ENCODE measurements at places on chromosomes 6 and 20.

- no peak for DNase-seq
These were observed 220.7 kb downstream of the FUT9 start for GRCh38 chr6:96236471-96236870.

- no peak for DNase-seq
These were observed 54.5 kb downstream of the RIPOR3 start for GRCh38 chr20:50636601-50637540.

GRCh38 chr6:137910424-137910834, 43.4 kb downstream of the TNFAIP3 start:
- DNase-seq: no peak

DNA sequence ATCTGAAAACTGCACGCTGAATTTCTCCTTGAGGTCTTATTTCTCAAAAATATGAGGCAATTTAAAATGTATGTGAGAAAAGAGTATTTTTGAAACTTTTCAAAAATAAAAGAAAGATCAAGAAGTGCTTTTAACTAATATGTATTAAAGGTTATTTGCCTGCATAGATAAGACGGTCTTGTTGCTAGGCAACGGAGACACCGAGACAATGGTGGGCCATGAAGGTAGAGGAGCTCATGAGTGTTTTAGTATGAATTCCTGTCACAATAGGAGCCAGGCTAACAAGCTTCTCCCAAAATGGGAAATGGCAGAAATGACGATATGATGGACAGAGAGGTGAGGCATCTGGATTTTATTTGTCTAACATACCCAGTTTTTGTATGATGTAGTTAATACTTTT, 308.2 kb downstream of the SLC35F1 start:
- DNase-seq: no peak

DNA sequence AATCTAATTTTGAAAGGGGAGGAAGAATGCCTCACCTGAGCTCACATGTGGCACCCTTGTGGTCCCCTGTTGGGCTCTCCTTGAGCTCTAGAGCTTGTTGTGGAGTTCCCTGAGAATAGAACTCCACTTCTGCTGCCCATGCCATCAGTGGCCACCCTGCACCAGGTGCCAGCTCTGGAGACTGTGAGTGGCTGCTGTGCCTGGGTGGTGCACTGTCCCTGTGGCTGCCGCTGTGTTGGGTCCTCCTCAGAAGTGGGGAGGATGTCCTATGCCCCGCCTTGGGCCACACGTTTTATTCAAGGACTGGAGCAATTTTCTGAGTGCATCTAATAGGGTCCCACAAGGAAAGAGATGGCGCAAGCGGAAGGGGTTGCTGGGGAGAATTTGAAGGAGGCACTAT, 67.9 kb upstream of the MAP3K7 start:
- no peak for DNase-seq

DNA sequence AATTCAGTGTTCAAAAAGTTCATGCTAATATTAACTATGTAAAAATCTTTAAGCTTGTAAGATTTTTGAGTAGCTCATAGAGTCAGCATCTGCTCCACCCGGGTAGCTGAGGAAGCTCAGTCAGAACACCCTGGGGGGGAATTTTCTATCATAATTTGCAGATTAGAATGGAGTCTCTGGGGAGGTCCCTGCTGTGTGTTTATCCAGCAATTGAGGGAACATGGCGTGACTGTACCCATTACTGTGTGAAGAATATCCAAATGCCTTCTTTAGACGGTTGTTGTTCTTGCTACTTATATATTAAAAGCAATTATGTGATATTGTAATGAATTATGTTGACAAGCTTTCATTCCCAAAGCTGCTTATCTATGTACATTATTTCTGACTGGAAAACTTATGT, 64.8 kb downstream of the AIG1 start:
- no peak for DNase-seq

DNA sequence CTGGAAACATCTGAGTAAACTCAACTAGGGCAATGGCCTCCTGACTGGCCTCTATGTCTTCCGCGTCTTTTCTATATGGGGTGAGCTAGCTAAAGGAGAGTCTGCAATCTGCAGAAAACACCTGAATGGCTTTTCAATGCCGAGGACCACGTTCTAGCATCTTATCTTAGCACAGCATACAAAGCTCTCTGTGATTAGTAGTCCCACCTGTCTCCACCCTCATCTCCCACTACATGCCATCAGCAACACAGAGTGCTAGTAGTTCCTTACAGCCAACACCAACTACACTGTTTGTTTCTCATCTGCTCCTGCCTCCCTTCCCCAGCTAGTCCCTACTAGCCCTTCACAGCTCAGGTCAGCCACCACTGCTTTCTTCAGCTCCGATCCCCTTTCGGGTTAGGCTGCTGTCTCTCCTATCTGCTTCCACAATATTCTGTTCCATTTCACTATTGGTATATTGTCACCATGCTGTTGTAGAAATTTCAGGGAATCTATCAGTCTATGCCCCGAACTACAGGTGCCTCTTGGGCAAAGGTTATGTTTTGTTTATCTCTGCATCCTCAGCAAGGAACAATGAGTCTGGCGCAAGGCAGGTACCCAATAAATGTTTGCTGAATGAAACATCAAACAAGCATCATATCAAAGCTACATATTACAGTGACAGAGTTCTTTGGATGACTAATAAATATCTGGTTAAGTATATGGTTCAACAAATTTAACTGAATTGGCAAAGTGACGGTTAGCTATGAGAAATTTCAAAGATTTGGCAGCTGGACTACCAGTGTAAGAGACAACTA, 12.2 kb downstream of the LYRM4 start:
- DNase-seq: no peak

DNA sequence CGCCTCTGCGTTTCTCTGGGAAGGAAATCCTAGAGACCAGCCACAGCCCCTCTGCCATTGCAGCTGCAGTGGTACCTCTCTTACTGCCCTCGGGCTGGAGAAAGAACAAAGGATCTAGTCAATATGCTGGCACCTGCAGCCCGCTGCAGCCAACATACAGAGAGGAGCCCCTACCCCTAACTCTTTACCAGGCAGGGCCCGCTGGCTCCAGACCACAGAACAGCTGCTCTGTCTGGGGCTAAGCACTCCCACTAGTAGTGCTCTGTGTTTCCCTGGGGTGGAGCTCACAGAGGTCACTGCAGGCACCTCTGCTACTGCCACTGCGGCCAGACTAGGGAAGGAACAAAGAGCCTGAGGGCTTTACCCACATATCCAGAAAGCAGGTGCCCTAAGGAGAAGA, 93.8 kb upstream of the IMPG1 start:
- no peak for DNase-seq

GRCh38 chr6:34914358-34914757, 25.3 kb downstream of the ANKS1A start:
- no peak for DNase-seq

- no peak for DNase-seq
These were observed 130.5 kb downstream of the CEBPB start for GRCh38 chr20:50320901-50321796.

DNA sequence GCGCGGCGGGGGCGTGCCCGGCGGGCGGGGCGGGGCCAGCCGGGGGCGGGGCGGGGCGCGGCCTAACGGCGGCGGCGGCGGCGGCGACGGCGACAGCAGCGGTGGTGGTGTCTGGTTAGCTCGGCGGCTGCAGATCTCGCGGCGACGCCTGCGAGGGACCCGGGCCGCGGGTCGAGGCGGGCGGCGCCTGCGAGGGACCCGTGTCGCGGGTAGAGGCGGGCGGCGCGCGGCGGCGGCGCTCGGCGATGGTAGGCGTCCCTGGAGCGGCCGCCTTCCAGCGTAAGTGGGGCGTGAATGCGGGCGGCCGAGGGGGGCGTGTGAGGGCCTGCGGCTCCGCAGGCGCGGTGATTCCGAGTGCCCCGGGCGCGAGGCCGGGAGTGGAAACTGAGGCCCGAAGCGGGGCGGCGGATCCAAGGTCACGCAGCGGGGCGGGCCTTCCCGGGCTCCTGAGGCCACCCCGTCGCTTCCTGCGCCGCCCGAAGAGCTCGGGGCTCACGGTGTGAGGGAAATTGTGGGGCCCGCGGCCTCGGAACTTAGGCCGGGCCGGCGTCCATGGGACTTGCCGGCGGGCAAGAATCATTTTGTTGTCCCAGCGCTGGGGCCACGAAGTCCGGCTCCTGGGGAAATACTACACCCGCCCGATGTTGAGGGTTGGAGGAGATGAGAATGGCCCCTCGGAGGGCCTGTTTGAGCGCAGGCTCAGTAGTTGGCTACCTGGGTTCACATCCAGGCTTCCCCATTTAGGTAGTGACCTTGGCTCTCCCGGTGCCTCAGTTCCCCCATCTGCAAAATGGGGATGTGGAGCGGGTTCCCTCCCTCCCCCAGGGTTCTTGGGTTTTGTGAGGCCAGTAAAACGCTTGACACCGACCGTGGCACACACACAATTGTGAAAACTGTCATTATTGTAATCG, at the start of gene CBFA2T2:
Gene CBFA2T2, plus strand, starts transcription at position 74 of the 911 bp plus-strand sequence. Its CDS starts 172 bp downstream, at position 246.
- DNase-seq: no peak

- DNase-seq: no peak
These were observed 65.9 kb downstream of the BFSP1 start for GRCh38 chr20:17465236-17465635.

DNA sequence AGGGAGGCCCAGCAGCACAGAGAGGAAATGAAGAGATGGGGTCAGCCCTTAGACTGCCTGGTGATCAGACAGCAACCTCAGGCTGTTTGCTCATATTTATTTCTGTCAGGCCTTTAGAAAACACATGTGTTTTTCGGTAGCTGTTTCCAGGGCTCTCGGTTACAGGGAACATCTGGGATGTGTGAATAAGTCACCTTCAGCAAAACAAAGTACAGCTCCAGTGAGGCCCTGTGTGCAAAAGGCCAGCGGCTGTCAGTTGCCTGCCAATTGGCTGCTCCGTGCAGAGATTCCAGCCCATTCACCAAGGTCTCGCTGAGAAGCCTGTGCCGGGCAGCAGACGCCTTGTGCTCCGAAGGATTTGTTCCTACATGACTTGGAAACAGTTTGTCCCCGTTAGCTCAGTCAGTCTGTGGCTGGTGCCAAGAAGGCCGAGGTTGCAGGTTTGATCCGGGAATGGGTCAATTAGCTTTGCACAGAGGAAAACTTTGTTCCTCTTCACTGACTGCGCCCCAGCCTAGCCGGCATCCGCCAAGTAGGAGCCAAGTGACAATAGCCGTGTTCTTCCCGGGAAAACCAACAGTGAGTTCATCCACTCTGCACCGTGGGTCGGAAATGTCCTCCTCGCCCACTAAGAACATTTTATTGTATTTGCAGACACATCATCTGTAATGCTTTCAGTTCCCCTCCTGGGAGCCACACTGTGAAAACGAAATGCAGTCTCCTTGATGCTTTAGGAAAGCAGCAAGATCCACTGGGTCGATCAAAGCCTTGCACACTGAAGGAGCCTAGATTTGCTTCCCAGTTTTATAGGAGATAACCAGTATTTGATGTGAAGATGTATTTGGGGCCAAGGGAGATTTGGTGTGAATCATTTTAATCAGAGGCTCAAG, 315.4 kb upstream of the CDYL start:
- no peak for DNase-seq

DNA sequence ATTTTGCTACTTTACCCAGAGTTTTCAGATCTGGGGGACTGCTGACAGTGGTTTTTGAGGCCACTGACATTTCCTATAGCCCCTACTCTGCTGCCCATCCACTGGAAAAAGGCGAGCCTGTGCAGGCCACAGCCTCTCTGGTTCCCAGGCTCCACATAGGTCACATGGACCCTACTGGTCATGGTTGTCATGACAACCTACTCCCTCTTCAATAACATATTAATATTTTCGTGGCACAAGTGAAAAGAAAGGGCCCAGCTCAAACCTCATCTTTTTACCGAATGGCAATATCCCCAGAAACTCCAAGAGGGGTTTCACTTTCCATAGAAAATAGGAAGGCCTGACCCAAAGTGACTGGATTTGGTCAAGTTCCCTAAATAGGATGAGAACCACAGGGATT, 11.0 kb upstream of the FOXO3 start:
- no peak for DNase-seq

GRCh38 chr20:431012-431904, 23.2 kb downstream of the RBCK1 start:
- DNase-seq: peak; percentile 20

GRCh38 chr20:44471481-44471882, 4.2 kb upstream of the TTPAL start:
- no peak for DNase-seq

- no peak for DNase-seq
These were observed 228.2 kb downstream of the RFPL4B start for GRCh38 chr6:112575309-112575834.

- DNase-seq: no peak
These were observed 724 bp upstream of the CUL7 start for GRCh38 chr6:43054206-43054943.

DNA sequence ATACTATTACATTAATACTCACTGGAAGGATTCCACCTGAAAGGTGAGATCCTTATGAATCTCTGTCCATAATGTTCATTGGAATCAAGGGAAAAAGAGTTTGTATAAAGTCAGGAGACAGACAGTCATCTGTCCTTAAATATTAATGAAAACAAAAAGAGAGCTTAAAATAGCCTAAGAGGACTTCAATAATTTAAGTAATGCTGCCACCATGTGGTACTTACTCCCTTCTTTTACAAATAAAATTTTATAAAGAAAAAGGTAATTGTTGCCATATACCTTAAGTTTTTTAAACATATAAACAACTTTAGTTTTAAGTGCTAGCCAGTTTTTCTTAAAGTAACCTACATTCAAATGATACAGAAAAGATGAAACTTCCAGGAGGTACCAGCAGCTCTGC, 5.1 kb downstream of the BLOC1S5 start:
- DNase-seq: peak; percentile 40

- DNase-seq: no peak
These were observed 195.6 kb downstream of the NFATC2 start for GRCh38 chr20:51346686-51347485.

DNA sequence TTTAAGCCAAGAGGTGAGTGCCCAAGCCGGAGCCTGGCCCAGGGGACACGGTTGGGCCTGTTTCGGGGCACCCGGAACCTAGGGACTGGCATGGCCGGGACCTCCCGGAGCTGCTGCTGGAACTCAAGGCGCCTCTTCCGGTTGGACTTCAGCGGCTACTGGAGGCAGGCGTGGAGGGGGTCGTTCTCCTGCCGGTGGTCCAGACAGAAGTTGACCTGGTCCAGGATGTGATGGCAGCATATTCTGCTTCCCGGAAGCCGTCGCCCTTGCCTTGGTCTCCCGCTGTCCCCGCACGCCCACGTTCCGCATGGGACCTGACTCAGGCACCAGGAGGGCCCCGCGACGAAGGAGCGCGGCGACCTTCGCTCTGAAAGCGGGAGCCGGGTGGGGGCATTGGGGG, 240.8 kb downstream of the FOXA2 start:
- DNase-seq: no peak

DNA sequence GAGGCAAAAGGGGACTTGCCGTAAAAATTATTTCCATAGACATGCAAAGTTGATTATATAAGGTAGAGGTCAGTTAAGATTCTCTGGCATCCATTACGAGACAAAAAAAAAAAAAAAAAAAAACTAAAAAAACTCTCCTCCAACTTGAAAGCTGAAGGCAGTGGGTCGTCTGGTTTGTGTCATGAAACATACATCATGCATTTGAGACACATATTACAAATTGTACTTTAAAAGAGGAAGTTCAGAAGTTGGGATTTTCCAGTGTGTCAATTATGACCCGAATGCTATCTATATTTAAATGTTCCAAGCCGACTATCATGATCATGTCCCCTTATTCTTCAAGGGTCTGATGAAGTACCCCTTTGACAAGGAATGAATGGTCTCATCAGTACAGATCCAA, 125.1 kb downstream of the ZNF217 start:
- DNase-seq: no peak

GRCh38 chr6:38266921-38267354, 372.8 kb downstream of the BTBD9 start:
- DNase-seq: no peak

Data from CD4-positive, CD25-positive, alpha-beta regulatory T cell (primary cell).